Hippocampal formation (tissue), 2 donors: ENCODE measurements at places on chromosomes 13 and 19.
A peak's percentile ranks its signal among the peaks of the same experiment; 100 is the strongest.

- no peak for DNase-seq
These were observed 40.5 kb downstream of the TEX26 start for GRCh38 chr13:30972888-30973377.

GRCh38 chr19:41546386-41546789, 29.6 kb upstream of the CEACAM21 start:
- DNase-seq: peak; percentile 35

DNA sequence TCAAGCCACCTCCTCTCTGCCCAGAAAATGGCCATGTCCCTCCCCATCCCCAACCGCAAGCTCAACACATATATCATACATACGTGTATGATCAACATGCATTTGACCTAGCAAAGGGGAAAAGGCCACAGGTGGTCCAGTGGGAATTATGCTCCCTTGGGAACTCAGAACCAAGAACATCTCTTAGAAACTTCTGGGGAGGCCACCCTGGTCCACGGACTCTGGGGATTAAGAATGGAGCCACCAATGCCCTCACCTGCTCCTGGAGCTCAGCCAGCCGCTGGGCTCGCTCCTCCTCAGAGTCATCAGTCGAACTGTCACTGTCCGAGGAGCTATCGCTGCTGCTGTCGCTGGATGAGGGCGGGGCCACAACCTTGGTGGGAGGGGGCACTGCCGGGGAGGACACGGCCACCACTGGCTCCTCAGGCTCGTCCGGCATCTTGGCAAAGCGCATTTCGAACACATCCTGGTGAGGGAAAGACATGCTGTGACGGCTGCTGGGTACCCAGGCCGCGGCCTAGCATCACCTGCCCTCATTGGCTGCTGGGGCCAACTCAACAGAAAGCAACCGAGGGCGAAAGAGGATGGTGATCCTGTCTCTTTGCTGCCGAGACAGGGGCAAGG, 24.6 kb upstream of the EPHX3 start:
- DNase-seq: no peak

GRCh38 chr13:97302611-97303010, 80.5 kb downstream of the MBNL2 start:
- DNase-seq: peak; percentile 39

GRCh38 chr19:53772943-53773342, 51.2 kb downstream of the NLRP12 start:
- DNase-seq: peak; percentile 9

- DNase-seq: no peak
These were observed 262.3 kb downstream of the POU4F1 start for GRCh38 chr13:78341032-78341431.

- DNase-seq: no peak
These were observed 23.3 kb upstream of the BCL3 start for GRCh38 chr19:44725251-44725650.

GRCh38 chr19:13022859-13023636, 27.8 kb downstream of the NFIX start:
- peak; percentile 84 for DNase-seq

GRCh38 chr13:75050419-75051046, 431.4 kb downstream of the TBC1D4 start:
- DNase-seq: no peak

DNA sequence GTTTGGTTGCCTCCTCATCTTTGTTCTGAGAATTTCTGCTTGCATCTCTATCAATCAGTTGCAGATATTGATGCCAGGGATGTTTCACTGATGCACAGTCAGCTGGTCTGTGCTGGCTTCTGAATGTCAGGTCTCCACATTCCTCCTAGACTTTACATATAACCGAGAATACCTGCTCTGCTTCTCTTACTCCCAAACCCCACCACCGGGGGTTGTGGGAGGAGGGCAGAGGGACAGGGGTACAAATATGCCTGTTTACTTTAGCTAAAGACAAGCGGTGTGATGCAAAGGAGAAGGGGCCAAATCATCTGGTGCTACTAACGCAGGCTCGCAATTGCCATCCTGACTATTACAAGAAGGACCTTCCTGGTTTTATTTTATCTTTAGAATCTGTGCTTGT, 17.4 kb upstream of the KLHL1 start:
- DNase-seq: no peak

DNA sequence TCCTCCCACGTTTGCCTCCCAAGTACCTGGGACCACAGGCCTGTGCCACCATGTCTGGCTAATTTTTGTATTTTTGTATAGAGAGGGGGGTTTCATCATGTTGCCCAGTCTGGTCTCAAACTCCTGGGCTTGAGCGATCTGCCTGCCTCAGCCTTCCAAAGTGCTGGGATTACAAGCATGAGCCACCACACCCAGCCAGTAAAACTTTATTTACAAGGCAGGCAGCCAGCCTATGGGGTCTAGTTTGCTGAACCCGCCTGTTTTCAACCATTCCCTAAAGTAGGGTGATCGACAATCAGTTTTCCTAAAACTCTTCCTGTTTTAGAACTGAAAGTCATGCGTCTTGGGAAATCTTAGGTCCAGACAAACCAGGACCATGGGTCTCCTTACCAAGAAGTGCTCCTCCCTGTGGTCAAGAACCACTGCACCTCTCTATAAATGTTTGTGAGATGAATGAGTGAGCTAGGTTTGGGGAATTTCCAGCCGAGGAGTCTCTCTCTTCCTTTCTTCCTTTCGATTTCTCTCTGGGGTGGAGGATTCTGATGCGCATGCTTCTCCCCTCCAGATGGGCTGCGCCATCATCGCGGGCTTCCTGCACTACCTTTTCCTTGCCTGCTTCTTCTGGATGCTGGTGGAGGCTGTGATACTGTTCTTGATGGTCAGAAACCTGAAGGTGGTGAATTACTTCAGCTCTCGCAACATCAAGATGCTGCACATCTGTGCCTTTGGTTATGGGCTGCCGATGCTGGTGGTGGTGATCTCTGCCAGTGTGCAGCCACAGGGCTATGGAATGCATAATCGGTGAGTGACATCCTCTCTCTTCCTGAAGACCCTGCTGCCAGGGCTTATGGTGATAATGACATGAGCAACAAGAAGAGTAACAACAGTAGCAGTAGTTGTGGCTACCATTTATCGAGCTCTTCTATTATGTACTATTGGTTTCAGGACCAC, 38.7 kb downstream of the ADGRE1 start:
- DNase-seq: no peak

DNA sequence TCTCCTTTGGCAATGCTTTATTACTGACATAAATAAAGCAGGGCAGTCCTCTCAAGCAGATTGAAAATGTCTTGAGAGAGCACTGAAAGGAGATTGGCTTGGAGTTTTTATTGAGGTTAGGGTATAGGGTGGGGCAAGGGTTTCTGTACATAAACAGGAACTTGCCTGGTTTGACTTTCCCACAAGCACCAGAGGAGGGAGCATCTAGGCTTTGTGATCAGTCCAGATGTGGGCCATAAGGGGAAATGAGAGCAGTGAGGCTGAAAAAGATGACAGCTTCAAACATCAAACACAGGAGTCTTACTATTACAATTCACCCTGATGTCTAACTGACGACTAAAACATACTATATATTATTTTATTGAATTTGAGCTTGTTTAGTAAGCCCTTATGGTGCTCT, 260.9 kb downstream of the MTUS2 start:
- DNase-seq: no peak

GRCh38 chr19:7211191-7211951, 82.8 kb downstream of the INSR start:
- no peak for DNase-seq

- DNase-seq: no peak
These were observed 167.3 kb downstream of the FLT1 start for GRCh38 chr13:28327373-28328270.

DNA sequence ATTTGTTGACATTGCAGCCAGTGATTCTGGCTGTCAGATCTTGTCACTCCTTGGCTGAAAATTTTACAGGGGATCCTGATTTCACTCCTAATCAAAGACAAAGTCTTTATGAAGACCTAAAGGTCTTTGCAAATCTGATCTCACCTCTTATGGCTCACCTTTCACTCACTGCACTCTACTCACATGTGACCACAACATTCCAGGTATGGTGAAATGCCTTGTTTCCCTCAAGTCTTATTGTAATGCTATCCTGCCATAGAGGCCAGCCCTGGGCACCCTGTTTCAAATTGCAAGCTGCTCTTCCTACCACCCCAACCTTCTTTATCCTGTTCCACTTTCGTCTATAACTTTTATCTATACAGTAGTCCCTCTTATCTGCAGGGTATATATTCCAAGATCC, 200.1 kb downstream of the NDFIP2 start:
- DNase-seq: no peak

DNA sequence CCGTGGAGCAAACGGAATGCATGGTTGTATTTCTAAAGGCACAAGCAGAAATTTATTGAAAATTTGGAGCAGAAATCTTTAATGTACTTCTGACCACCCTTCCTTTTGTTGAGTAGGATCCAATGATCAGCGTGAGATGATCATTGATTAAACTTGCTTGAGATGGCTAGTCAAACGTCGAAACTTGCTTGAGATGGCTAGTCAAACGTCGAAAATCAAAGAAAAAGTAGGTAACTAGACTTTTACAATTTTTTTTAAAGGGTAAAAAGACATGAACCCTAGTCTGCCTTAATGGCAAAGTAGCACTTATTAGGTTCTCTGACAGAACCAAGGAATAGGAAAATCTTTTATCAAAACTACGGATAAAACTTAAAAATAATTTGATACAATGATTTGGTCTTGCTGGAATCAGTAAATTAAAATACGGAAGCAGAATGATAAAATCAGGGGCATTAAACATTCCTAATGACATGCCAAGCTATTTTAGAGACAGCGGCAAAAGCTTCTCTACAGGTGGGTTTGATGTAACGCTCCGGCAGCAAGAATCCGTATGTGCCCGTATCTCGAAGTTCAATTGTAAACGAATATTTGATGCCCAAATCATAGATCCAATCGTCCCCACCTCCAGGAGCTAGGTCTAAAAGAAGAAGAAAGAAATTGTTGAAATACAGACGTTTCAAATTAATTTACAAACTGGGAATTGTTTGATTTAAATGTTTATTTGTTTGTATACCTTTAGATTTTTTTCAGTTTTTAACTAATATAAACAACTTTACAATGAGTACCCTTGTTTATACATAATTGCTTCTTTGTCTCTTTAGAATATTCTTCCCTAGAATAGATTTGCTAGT, 841 bp upstream of the ZC3H13 start:
- peak; percentile 29 for DNase-seq

- DNase-seq: no peak
These were observed 129.5 kb downstream of the CYSLTR2 start for GRCh38 chr13:48783181-48783630.

DNA sequence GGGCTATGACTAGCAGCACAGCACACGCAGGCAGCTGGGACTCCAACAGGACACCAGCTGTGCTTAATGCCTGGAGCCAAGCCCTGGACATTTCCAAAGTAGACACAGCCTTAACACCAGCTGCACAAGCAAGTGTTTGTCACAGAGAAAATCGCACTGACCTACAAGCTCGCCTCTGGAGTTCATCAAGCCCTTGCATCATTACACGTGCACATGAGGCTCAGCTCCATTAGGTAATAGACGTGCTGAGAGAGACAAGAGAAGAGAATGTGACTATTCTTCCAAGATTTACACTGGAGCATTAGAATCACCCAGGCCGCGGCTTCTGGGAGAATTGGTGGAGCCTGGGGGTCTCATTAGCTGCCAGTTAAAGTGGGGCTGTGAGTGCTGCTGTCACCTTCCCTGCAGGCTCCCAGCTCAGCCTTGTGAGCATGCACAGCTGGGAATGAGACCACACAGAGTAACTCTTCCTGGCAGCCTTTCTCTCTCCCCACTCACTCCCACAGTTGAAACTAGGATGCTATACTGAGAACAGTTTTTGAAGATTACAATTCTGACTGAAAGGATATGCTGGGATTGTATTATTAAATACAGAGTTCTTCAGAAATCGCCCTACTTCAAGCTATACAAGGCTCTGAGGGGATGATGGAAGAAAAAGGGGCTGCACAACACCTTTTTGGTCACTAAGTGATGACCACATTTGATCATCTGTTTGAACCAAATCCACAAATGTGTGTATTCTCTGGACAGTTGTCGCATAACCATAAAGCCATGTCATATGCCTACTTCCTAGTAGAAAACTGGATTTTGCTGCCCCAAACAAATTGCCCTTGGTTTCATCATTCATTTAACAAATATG, 10.5 kb downstream of the STOML3 start:
- no peak for DNase-seq

DNA sequence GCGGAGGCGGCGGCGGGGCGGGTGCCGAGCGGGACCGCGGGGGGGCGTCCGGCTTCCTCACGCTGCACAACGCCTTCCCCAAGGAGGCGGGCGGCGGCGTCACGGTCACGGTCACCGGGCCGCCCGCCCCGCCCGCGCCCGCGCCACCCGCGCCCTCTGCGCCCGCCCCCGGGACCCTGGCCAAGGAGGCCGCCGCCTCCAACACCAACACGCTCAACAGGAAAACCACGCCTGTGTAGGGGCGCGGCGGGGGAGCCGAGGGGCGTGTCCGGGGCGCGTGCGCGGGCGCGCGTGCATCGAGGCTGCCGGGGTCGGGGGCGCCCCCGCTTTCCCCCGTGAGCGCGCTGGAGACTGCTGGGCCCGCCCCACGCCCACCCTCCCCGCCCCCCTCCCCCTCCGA, 8.8 kb upstream of the CACNG6 start:
- no peak for DNase-seq

GRCh38 chr13:104779311-104779993, 1713.2 kb upstream of the SLC10A2 start:
- no peak for DNase-seq
